ENCODE measurements at places on chromosomes 12 and 14.

GRCh38 chr12:92844151-92844763, 84.8 kb downstream of the EEA1 start:
- no peak for DNase-seq

GRCh38 chr12:89831310-89832095, 122.9 kb upstream of the ATP2B1 start:
- no peak for DNase-seq

DNA sequence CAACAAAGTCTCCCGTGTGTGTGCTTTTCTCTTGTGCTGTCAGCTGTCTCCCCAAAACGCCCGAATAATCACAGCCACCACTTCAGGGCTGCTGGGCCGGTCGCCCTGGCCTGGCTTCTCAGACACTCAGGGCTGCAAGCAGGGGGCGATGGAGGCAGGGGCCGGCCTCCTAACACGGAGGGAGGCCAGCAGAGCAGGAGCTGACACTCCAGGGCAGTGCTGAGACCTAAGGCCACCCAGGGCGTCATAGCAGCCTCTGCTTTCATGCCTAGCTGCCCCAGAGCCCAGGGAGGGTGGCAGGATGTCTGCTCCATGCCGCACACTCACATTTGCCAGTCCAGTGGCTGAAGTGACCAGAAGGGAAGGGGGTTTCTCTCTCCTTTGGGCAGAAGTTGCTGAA, 25.6 kb downstream of the STX2 start:
- no peak for DNase-seq

DNA sequence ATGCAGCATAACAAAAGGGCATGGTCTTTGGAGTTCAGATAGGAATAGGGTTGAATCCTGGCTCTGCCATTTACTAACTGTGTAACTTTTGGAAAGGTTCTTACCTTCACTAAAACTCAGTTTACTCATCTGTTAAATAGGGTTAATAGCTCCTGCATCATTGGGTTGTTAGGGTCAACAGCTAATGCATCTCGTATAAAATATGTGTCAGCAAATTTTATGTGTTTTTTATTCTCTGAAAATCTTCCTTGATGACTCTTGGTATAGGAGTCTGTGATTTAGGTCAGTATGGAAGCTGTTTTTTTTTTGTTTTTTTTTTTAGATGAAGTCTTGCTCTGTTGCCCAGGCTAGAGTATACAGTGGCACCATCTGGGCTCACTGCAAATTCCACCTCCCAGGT, 36.1 kb upstream of the SRP54 start:
- no peak for DNase-seq

GRCh38 chr12:51357374-51358047, 11.0 kb upstream of the CELA1 start:
- no peak for DNase-seq

Data from breast epithelium (tissue), 4 donors.